Omental fat pad (tissue), 4 donors: ENCODE measurements at places on chromosomes 13 and 19.

DNA sequence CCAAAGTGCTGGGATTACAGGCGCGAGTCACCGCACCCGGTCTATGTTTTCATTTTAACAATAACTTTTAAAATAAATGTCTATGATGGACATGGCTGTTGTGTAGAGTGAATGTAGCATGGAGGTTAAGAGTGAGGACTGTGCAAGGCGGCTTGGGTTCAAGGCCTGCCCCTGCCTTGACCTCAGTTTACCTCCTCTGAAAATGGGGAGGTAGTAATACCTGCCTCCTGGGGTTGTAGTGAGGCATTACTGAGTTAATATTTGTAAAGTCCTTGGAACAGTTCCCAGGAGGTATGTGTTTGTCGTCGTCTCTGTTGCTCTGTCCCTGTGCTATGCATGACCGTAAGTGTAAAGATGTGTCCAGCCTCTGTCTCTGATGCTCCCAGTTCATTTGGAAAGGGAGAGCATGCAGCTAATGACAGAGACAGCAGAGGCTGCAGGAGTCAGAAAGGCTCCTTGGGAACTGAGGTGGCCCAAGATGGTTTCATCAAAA, 9.4 kb downstream of the GARRE1 start:
- no peak for DNase-seq

DNA sequence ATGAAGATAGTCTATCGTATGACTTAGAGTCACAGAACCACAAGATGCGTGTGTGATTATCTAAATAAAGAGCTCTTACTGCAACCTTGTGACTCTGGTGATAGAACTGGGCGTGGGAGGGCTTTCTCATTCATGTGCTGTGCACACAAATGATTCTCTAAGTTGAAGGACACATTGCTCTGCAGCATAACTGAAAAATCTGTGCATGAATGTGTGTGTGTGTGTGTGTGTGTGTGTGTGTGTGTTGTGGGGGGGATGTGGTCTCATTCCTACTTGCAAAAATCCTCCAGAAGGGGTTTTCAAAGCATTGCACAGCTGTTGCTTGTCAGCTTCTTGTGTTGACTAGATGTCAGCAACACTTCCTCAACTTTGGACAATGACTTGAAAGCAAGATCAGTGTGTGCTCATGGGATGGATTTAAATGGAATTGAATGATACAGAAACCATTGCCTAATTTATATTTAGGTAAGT, 22.4 kb downstream of the LRCH1 start:
- DNase-seq: no peak

GRCh38 chr13:52187029-52187423, 27.6 kb upstream of the NEK3 start:
- DNase-seq: no peak

- no peak for DNase-seq
Measured at GRCh38 chr19:56321254-56321988, 6.8 kb upstream of the ZSCAN5A start.

DNA sequence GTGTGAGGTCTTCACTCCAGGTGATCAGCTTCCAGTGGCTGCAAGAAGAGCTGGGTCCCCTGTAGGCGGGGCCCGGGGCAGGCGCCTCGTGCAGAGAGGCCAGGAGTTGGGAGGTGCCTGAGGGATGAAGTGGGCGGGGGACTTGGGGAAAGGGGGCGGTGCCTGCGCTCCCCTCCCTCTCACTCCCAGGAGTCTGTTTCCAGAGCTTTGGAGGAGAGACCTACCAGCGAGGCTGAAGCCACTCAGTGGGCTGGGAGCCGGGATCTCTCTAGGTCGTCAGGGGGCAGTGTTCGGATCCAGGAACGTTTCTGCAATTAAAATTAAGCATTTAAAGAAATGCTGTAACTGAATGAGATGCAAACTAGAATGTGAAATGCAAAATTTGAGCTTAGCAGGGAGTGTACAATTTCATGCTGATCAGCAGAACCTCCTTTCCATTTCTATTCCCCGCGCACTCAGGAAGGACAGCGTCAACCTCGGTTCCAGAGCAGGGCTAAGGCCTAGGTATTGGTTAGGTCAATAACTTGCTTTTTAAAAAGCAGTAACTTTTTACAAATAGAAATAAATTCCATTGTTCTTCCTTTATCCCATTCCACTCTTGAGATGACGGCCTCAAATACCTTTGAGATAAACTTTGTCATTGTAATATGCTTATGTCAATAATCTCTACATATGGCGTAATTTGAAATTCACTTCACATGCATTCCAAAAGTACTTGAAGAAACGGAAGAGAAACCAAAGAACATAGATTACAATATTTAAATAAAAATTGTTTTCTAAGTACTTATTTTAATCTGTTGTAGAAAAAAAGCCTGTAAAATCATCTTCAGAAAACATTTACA, 11.6 kb downstream of the ZNF160 start:
- DNase-seq: no peak

DNA sequence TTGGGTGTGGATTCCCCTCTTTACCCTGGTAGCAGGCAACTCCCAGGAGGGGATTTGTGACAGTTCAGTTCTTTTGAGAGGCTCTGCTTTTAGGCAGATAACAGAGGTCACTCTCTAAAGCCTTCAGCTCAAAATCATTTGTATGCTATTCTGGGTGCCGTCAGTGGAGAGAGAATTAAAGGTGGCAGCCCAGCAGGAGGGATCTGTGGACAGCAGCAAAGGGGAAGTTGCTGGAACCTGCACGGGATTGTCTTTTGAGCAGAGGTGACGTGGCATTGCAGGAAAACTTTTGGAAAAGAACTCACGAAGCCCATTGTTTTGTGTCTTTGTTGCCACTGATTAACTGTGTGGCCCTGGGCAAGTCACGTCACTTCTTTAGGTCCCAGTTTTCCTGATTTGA, 62.4 kb upstream of the C1QTNF9 start:
- DNase-seq: no peak

DNA sequence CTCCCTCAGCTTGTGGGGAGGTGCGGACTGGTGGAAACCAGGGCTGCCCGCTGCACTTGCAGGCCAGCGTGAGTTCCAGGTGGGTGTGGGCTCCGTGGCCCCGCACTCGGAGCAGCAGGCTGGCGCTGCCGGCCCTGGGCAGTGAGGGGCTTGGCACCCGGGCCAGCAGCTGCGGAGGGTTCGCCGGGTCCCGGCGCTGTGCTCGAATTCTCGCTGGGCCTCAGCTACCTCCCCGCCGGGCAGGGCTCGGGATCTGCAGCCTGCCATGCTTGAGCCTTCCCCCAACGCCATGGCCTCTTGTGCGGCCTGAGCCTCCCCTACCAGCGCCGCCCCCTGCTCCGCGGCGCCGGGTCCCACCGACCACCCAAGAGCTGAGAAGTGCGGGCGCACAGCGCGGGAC, 71.6 kb upstream of the ADGRL1 start:
- no peak for DNase-seq

DNA sequence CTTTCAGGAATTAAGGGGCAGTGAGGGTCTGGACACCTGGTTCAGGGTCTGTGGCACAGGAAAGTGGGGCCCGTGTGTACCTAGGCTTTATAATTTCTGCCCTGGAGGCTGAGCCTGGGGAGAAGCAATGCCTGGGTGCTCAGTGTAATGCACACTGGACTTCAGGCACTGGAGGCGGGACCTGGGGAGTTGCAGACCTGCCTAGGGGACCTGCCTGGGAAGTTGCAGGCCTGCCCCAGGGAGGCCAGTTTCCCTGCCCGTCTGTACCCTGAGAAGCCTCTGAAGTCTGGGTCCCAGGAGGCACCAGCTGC, 2.5 kb upstream of the TMEM59L start:
- DNase-seq: no peak

- DNase-seq: no peak
Measured at GRCh38 chr13:96988441-96988840, 5.8 kb downstream of the OXGR1 start.

GRCh38 chr13:94914895-94915294, 202.6 kb upstream of the SOX21 start:
- DNase-seq: no peak

DNA sequence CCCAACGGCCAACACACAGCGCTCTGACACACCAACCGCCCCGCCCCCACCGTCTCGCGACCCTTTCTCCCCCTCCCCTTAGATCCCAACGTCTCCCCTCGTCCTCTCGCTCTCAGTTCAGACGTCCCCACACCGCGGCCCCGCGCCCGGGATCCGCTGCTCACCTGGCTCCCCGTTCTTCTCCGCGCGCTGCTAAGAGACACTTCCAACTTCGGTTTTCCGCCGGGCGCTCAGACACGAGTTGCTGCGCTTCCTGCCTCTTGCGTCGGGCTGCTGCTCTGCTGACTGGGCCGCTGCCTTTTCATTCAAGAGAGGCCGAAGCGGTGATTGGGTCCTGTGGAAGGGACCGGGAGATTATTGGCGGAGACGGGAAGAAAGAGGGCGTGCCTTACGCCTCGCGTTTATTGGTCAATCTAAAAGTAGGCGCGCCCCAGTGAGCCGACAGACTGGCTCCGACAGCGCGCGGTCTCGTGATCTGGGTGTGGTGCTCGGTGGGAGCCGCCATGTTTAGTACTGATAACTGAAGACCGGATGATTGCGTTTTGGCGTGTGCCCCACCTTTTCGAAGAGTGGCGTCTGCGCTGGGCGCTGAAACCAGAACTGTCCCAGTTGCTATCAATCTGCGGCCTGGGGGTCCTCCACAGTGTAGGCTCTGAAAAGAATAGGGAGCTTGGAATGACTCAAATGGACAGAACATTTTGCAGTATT, at the start of gene DDX39A:
Gene DDX39A (minus strand): TSS at position 236 of the 708 bp plus-strand sequence. CDS start 6,121 bp downstream, outside the sequence.
- peak; percentile 90 for DNase-seq

DNA sequence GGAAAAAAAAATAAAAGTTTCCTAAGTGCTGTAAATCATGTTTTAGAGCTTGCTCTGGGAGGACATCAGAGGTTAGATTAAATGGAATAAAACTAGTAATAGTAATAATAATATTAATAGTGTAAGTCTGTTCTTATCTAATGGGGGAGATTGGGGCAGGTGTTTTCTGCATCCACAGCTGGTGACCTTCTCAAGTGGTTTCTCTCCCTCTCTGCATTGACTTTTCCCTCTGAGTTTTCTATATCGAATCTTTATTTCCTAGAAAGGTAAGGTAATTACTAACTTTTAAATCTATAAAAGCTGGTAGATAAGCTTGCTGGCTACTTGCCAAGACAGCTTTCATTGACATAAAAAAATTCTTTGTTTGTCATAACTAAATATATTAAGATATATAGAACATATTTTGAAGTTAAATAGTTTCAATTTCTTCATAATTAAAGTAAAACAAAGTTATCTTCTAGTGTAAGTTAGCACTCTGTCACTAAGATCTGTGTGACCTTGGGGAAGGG, 49.6 kb upstream of the DIAPH3 start:
- DNase-seq: no peak

DNA sequence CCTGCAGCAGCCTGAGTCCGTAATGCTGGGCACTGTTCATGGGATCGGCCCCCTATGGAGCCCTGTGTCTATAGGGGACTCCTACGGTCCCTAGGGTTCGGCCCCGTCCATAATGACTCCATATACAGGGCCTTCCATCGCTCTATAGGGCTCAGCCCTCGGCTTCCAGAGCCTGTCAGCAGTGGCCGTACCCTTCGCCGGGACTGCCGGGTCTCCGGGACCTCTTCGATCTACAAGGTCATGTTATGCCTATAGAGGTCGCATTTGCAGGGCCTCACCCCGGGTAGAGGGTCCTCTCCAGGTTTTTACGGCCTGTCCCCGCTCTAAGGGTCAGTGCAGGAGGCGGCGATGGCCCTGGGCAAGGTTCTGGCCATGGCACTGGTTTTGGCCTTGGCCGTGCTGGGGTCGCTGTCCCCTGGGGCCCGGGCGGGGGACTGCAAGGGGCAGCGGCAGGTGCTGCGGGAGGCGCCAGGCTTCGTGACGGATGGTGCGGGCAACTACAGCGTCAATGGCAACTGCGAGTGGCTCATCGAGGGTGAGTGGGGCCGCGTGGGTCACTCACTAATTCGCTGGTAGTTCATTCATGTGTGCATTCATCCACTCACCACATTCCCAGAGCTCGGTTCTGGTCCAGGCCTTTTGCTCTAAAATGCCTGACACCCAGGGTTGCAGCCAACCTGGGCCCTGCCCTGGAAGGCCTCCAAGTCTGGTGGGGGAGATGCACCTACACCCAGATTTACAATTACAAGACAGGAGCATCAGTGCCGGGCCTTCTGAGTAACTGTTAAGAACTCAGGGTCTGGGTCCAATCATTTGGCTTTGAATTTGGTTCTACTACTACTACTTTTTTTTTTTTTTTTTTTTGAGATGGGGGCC, 699 bp downstream of the MEGF8 start:
- no peak for DNase-seq

- no peak for DNase-seq
Measured at GRCh38 chr13:76711550-76712182, 174.5 kb downstream of the KCTD12 start.

GRCh38 chr19:46328079-46328478, 18.8 kb upstream of the PPP5C start:
- no peak for DNase-seq

DNA sequence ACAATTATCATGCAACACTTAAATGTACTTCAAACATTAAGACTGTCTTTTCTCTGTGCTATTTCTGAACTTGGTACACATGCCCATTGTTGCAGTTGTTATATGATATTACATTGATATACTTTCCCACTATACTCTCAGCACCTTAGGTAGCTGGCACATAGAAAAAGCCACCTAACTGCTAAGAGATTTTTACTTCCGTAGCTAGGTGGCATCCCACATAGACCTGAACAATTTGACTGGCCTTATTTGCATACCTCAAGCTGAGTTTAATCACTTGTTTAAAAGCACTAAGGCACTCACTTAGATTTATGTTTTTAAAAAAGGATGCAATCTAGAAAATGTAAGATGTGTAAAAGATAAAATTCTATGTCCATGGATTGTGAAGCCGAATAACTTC, 194.2 kb downstream of the POU4F1 start:
- no peak for DNase-seq

DNA sequence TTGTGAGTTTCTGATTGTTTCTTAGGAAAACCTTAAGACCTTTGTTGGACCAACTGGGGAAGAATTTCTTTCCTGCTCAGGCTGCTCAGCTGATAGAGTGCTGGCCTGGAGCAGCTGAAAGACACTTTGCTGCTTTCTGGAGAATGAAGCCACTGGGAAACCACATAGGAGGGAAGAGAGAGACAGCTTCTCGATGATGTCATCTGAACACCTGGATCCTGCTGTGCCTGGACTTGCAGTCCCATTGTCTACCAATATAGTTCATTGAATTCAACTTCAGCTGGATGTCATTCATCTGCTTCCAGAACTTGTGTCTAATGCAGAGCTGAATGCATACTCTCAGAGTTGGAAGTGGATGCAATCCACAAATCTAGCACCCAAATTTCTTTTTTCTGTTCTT, 34.3 kb upstream of the TSHZ3 start:
- no peak for DNase-seq
